Activated CD4-positive, alpha-beta T cell treated with anti-CD3 and anti-CD28 coated beads for 36 hours (primary cell): ENCODE measurements at places on chromosomes 4 and X.

DNA sequence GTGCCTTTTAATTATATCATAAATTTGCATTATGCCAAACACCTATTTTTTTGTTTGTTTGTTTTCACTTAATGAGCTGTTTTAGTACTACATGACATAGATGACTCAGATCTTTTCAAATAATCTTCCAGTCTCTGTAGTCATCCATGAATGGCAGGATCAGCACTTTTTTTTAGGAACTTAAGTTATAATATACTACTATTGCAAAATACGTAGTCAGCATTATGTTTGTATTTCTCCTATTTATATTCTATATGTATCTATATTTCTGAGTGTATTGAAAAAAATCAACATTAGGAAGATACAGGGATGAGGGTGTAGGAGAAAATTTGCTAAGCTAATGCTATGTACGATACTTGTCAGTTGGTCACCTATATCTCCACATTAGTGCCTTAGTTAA is 773.1 kb upstream of the AGA start:
- DNase-seq: no peak

DNA sequence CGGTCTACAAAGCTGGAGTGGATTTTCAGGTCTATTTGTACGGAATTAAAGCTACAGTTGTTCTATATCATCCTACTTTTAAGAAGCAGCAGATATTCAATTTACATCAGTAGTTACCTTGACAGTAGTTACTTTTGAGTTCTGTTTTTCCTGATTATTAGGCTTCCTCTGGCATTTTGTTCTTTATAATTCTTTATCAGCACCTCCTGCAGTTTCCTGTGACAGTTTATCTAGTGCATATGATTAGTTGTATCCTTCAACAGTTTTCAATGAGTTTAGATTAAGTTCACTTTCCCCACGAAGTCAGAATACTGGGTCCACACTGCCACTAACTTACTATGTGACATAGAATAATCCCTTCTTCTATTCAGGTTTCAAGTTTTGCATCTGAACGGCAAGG is 71.7 kb downstream of the IDS start:
- no peak for DNase-seq

DNA sequence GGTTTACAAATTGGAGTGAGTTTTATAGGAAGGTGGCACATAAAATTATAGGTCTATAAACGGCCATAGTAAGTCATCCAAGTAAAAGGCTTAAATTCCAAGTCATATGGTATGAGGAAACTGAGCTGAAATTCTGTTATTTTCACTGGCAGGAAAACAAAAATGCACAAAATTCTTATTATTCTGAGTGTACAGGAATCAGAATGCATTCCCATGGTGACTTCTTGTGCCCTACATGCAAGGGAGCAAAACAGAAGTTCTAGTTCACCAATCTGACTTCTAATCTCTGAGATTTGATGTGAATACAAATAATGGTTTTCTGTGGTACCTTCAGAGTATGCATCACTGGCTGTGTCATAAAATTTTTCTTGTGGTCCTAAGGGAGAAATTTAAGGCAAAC is 102.9 kb downstream of the CLCN4 start:
- no peak for DNase-seq

DNA sequence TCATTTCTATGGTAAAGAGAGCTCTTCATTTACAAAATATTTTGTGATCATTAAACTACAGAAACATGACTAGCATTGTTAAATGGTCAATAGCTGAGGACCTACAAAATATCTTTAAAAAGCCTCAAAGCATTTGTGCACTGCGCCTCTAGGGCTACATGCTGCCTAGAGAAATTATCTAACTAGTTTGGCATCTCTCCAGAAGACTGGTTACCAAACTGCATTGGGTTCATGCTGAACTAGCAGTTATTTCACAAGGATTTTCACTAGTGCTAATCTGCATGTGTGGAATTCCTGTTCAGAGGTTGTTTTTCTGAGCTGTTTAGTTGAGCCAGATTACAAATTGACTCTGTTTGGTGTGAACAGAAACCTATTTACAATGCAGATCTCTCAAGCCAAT is 58.5 kb upstream of the PITX2 start:
- DNase-seq: no peak

DNA sequence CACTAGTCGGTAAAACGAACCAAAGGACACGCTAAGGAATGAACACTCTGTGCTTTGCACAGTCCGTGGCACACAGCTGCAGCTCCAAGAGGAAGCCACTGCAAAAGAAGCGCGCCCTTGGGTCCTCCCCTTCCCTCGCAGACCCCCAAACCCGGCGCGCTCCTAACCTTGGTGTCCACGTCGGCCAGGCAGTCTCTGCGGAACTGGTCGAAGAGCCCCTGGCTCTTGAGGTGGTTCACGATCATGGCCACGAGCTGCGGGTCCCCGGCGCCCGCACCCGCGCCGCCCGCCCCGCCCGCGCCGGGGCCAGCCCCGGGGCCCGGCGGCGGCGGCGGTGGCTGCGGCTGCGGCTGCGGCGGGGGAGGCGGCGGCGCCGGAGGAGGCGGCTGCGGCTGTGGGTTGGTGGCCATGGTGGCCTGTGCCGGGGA is 333 bp downstream of the BOD1L1 start:
- peak; percentile 58 for DNase-seq

DNA sequence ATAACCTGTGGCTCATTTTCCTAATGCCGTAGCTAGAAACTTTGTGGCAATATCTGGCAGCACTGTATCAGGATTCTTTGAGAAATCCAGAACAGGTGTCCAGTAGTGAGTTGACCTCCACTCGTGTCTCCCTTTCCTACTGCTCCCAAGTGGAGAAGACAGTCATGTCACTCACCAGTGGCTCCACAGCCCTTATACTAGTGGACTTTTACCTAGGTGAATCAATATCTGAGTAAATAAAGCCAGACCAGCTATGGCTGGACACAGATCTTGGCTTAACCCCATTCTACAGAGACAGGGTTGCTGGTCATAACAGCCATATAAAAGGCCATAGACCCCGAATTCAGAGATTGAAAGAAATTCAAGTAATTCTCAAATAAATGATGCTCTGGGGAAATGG is 46.5 kb upstream of the SHROOM4 start:
- no peak for DNase-seq

- no peak for DNase-seq
Measured at GRCh38 chr4:133130171-133130570, 18.9 kb upstream of the PCDH10 start.

DNA sequence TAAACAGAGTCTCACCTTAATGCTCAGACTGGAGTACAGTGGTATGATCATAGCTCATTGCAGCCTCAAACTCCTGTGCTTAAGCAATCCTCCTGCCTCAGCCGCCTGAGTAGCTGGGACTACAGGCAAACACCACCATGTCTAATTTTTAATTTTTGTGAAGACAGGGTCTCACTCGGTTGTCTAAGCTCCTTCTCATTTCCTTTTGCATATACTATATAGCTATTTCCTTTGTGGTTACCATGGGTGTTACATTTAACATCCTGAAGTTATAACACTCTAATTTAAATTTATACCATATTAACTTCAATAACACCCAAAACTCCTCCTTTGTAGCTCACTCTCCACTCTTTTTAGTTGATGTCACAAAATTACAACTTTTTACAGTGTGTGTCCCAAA is 114.3 kb downstream of the DCK start:
- DNase-seq: no peak

- no peak for DNase-seq
Measured at GRCh38 chr4:48189731-48190130, 55.7 kb upstream of the TXK start.

- DNase-seq: no peak
Measured at GRCh38 chrX:153334654-153335295, 822 bp downstream of the ZNF275 start.

DNA sequence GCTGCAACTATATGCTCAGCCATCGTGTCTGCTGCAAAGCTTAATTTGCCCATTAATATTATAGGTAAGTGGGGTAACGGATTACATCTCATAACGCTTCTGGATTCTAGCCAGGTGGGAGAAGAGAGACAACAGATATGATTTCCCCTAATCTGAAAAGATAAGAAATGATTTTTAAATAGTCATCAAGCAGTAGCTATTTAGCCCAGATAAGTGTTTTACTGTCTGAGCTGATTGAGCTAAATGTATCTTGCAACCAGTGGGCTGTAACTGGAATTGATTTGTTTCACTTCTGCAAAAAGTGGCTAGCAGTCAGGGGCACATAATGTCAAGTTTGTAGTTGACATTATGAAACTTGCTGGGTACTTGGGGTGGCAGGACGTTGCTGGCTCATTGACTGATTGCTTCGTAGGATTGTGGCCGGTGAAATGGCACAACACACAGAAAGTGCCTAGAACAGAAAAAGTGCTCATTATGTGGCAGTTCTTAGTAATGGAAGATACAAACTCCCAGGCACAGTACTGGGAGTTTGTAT is 18.5 kb downstream of the LAP3 start:
- DNase-seq: no peak

DNA sequence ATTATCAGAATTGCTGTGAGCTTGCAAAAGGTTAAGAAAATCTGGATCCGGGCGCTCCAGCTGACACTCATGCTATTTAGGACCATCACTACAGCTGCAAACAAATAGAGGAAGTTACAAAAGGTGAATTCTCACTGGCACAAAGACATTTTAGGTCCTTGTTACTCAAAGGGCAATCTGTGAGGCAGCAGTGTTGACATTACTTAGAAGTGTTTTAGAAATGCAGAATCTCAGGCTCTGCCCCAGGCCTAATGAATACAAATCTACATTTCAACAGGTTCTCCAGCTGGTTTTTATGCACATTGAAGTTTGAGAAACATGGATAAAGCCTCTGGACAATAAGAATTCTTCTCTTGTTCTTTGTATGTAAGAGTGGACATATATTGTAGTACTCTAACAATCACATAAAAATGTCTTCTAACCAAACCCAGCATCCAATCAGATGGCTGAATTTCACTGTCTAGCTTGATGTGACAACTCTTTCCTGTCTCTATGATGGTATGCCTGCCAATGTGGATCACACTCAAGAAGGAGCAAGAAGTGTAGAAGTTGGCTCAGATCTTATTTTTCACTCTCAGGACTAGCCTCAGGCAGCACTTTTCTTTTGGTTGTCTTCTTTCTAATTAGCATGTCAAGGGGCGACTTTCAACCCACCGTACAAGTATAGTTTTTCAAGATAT is 18.8 kb downstream of the SLC7A11 start:
- no peak for DNase-seq

GRCh38 chrX:106894978-106895452 is 8.1 kb downstream of the RIPPLY1 start:
- DNase-seq: no peak

DNA sequence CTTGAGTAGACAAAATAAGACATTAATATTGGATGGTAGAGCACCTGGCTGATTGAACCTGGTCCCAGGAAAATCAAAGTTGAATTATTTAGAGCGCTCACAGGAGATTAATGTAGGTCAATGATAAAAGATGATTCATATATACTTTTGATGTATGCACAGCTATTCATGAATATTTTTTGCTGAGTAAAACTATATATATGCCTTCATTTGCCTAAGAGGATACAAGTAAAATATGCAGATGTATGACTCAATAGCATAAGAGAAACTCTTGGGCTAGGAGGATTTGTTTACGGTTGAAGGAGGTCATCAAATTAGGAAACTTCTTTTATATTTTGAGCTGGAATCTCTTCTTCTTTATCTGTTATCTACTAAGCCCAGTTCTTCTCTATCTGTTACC is 202.7 kb upstream of the HS3ST1 start:
- DNase-seq: no peak

DNA sequence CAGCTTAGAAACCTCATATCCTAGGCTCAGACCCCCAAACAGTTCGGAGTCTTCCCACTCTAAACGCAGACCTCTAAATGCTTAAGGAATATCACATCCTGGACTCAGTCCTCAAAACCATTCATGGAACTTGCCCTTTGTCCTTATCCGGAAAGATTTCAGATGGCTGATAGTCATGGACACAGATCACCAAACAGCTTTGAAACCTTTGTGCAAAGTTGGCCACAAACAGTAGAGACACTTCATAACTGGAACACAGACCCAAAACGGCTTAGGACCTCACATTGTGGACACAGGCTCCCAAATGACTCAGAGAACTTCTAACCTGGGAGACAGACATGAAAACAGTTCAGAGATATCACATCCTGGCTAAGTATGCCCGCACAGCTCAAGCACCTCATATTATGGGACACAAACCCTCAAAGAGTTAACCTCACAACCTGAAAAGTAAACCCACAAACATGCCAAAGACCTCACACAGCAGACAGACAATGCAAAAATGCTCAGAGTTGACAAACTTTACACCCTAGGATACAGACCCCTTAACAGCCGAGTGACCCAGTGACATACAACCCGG is 15.5 kb downstream of the SUV39H1 start:
- DNase-seq: no peak

DNA sequence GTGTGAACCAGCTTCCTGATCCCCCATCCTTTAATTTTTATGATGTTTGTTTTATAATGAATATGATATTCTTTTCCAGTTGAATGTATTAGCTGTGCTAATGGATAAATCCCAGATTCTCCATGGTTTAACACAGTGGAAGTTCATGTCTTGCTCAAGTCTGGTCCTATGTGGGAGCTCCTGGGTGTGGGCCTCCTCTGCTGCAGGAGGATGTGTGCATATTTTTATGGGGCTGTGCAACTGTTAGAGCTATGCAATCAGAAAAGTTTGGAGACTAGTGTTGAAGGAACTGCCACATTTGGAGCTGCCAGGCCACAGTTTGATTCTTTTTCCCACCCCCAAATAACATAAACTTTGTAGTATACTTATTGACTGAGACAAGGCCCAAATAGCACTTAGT is 24.8 kb downstream of the MGST2 start:
- DNase-seq: no peak

DNA sequence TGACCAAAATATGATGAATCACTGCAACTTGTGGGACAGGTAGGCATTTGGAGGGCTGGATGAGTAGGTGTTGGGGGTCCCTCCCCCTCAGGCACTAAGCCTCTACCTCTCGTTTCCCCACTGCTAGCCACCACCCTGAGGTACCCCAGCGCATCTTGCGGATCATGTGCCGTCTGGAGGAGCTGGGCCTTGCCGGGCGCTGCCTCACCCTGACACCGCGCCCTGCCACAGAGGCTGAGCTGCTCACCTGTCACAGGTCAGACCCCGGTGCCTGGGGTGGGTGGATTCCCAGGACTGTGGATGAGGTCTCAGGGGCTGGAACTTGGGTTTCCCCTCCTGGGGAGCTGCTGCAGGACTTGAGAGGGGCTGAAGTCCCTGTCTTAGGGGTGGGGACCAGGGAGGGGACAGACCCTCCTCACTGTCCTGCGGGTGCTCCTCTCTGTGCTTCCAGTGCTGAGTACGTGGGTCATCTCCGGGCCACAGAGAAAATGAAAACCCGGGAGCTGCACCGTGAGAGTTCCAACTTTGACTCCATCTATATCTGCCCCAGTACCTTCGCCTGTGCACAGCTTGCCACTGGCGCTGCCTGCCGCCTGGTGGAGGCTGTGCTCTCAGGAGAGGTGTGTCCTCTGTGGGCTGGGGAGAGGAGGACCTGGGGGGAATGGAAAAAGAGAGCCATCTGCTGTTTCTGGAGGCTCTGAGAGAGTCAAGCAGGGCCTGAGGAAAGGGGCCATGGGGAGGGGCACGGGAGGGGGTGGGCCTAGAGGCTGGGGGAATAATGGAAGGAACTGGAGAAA is 10.1 kb upstream of the ERAS start:
- no peak for DNase-seq

GRCh38 chr4:139210486-139210885 is 33.5 kb upstream of the ELF2 start:
- no peak for DNase-seq

GRCh38 chrX:71617742-71618141 is 569 bp downstream of the CXCR3 start:
- DNase-seq: no peak
